ENCODE measurements at places on chromosomes 4 and X.

- DNase-seq: no peak
These were observed 1.3 kb upstream of the PDE6B start for GRCh38 chr4:623914-624566.

- DNase-seq: no peak
These were observed 97.2 kb upstream of the PDE5A start for GRCh38 chr4:119725688-119726330.

GRCh38 chrX:3655181-3655580, 58.3 kb downstream of the PRKX start:
- DNase-seq: no peak

GRCh38 chr4:3471886-3472285, 8.8 kb downstream of the DOK7 start:
- no peak for DNase-seq

- DNase-seq: no peak
These were observed 4.5 kb upstream of the HSD17B13 start for GRCh38 chr4:87327136-87327535.

- DNase-seq: no peak
These were observed 9.7 kb upstream of the GEMIN8 start for GRCh38 chrX:14039344-14039743.

DNA sequence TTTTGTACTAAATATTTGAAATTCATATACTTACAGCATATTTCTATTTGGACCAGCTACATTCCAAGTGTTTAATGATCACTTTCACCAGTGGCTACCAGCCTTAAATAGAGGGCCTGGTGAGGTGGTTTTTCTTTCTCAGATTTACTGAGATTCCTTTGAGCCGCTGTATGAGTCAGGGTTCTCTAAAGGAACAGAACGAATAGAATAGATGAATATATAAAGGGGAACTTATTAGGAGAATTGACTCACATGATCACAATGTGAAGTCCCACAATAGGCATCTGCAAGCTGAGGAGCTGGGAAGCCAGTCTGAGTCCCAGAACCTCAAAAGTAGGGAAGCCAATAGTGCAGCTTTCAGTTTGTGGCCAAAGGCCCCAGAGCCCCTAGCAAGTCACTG, 146.2 kb upstream of the TLL1 start:
- no peak for DNase-seq

DNA sequence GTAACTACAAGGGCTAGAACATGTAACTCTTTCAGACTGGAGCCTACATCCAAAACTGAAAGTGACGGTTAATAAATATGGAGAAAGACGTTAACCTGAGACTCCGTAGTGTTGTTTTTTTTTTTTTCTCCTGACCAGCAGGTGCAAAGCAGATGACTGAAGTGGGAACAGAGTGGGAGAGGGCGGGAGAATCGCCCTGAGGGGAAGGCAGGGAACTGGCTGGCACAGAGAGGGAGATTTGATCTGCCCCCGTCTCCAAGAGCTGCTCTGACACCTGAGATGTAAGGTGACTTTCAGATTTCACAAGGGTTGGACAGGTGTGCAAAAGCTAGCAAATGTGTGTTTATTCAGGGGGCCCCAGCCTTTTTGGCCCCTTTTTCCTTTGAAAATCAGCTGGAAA, 180.2 kb downstream of the PALLD start:
- no peak for DNase-seq

GRCh38 chrX:68647156-68647957, at the start of gene STARD8:
STARD8 (plus strand) TSS chrX:68647666; CDS start chrX:68647883, 217 bp downstream.
- DNase-seq: peak; percentile 33

GRCh38 chr4:40458109-40458508, 123.0 kb downstream of the CHRNA9 start:
- no peak for DNase-seq

- peak; percentile 46 for DNase-seq
These were observed 42.9 kb downstream of the NDST3 start for GRCh38 chr4:118076958-118077766.

DNA sequence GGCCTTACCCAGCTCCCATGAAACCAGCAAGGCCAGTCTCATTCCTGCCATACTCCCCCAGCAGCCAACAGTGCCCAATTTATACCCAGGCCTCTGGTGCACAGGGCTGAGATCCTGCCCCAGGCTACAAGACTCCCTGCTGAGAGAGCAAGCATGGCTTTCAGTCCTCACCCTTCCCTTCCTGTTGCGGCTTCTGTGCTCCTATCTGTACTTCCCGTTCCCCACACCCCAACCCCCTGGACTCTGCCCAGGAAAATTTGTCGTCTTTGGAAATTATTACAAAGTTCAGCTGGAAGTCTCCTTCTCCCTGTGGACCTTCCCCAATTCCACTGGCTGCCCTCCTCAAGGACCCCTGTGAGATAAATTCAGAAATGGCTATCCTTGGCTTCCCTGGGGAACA, 84.1 kb upstream of the GK2 start:
- DNase-seq: no peak

- DNase-seq: no peak
These were observed 47.9 kb upstream of the PACRGL start for GRCh38 chr4:20652226-20652885.

DNA sequence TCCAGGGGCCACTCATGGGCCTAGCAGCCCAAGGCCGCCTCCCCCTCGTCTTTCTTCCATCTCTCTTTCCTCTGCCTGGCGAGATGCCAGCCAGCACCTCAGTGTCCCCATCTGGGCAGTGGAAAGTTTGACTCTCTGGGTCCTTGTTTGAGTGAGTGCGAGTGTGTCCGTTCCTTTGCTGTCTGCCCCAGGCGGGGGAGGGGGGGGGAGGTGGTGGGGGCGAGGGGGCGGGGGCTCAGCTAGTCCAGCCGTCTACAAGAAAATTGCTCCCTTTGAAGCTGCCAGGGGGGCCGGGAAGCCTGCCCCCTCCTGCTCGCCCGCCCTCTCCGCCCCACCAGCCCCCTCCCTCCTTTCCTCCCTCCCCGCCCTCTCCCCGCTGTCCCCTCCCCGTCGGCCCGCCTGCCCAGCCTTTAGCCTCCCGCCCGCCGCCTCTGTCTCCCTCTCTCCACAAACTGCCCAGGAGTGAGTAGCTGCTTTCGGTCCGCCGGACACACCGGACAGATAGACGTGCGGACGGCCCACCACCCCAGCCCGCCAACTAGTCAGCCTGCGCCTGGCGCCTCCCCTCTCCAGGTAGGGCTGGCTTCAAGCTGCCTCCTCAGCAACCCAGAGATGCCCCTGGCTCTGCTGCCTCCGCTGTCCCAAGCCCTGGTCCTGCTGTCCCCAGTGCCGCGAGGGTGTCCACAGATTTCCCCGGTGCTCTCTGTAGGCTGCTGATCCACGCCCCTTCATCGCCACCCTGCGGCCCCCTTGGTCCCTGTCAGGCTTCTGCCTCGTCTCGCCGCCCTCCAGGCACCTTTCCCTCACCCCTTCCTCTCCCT, at the start of gene BGN:
Gene BGN (plus strand): TSS at position 440 of the 821 bp plus-strand sequence. CDS start 9,652 bp downstream, outside the sequence.
- DNase-seq: peak; percentile 42

DNA sequence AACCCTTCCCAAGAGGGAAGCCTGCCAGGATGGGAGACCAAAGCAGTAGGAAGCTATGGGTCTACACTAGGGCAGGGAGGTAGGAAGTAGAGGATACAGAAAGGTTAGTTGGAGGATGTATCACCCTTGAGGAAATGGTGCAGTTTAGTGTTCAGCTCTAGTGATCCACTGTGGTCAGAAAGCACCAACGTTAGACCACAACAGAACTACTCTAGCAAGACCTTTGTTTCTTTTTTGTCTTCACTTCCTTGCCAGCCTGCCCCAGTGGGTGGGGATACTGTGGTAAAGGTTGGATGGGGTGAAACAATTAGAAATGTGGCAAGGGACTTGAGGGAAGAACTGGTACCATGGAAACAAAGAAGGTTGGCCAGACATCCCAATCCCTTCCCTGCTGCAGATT, 83.3 kb downstream of the DDIT4L start:
- DNase-seq: no peak

DNA sequence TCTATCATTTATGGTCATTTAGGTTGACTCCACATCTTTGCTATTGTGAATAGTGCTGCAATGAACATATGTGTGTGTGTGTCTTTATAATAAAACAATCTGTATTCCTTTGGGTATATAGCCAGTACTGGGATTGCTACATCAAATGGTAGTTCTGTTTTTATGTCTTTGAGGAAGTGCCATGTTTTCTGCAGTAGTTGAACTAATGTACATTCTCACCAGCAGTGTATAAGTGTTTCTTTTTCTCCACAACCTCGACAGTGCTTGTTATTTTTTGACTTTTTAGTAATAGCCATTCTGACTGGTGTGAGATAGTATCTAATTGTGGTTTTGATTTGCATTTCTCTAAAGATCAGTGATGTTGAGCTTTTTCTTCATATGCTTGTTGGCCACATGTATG, 80.5 kb downstream of the ARHGAP6 start:
- DNase-seq: no peak

DNA sequence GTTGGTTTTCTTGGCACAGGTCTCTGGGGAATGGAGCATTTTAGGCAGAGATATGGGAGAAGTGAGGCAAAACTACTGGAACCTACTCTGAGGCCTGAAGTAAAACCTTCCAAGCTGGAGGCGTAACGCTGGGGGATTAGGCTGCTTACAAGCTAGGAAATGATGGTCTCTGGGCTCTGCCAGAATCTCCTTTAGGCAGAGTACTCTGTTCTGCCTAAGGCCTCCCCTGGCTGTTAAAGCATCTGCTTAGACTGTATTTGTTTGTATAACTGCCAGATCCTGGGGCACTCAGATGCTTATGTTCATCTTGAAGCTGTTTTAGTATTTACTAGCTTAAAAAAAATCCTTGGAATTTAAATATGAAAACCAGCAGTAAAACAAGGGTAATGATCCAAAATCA, 822.2 kb downstream of the RPA4 start:
- DNase-seq: no peak

DNA sequence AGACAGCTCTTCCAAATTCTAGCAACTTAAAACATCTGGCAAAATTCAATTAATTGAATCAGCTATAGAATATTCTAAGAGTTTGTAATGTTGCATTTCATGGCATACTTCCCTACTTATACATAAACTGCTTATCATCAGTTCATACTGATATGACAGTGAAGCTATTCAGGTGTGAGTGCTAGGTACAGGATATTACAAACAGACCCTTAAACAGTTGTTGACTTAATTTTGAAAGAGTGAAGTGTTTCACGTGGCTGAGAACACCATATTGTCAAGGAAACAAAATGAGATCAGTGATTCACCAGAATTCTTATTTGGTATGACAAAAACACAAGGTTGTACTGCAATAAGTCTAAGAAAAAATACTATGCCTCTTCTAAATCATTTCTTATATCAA, 27.4 kb downstream of the CENPU start:
- no peak for DNase-seq

- no peak for DNase-seq
These were observed 2.0 kb upstream of the KLHL34 start for GRCh38 chrX:21660156-21660555.

DNA sequence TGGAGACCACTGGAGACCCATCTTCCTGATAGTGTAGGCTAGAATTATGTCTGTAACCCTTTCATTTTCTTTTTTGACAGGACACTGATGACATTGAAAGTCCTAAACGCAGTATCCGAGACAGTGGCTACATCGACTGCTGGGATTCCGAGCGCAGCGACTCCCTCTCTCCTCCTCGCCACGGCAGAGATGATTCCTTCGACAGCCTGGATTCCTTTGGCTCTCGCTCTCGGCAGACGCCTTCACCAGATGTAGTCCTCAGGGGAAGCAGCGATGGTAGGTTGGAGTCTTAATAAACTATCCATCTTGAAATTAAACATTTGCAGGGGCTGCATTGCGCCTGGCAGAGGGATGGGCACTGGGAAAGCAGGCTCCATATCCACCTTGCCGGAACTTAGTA, 75.4 kb downstream of the LIMCH1 start:
- no peak for DNase-seq

- DNase-seq: no peak
These were observed 102.7 kb upstream of the SORBS2 start for GRCh38 chr4:185914583-185915199.

- no peak for DNase-seq
These were observed 1.8 kb downstream of the CCDC22 start for GRCh38 chrX:49237060-49237459.

DNA sequence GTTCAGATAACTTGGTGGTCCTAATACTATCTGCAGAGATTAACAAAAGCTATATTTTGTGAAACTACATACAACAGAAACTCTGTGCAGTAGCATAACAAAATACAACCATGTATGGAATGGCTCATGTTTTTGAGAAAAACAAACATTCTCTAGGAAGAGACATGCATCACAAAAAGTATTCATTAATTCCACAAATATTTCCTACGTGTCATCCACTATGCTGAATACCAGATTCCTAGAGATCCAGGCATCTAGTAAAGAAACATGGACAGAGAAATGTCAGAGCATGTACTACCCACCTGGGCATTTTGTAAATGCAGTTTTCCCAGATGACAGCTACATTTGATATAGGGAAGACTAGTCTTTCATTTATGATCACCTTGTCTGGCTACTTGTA, 248.1 kb downstream of the OPHN1 start:
- no peak for DNase-seq

GRCh38 chr4:174275101-174275500, 8.4 kb downstream of the FBXO8 start:
- DNase-seq: no peak

GRCh38 chr4:157421365-157421764, 200.8 kb downstream of the GRIA2 start:
- DNase-seq: no peak

GRCh38 chr4:116590648-116591047, 494.7 kb downstream of the TRAM1L1 start:
- DNase-seq: no peak

DNA sequence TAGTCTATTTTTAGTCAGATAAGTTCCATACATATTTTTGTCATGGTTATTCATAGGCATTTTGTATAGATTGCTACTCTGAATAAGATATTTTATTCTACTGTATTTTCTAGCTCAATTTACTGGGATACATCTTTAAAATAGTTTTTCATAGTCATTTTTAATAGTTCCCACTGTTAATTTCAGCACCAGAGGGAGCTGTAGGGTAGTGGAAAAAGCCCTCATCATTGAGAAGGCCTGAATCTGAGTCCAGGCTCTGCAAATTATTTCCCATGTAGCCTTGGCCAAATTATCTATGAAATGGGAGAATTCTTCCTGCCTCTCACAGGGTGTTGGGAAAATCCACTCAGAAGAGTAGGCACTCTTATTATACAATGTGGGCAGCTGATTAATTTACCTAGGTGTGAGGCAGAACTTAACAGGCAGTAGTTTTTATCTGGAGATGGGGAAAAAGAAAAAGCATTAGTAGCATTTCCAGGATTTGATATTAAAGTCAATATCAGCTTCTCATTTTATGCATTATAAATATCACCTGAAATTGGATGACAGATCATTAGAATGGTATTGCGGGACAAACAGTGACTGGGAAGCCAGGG, 102.9 kb upstream of the PAQR3 start:
- DNase-seq: no peak
